ENCODE measurements at places on chromosomes 2 and 18.

DNA sequence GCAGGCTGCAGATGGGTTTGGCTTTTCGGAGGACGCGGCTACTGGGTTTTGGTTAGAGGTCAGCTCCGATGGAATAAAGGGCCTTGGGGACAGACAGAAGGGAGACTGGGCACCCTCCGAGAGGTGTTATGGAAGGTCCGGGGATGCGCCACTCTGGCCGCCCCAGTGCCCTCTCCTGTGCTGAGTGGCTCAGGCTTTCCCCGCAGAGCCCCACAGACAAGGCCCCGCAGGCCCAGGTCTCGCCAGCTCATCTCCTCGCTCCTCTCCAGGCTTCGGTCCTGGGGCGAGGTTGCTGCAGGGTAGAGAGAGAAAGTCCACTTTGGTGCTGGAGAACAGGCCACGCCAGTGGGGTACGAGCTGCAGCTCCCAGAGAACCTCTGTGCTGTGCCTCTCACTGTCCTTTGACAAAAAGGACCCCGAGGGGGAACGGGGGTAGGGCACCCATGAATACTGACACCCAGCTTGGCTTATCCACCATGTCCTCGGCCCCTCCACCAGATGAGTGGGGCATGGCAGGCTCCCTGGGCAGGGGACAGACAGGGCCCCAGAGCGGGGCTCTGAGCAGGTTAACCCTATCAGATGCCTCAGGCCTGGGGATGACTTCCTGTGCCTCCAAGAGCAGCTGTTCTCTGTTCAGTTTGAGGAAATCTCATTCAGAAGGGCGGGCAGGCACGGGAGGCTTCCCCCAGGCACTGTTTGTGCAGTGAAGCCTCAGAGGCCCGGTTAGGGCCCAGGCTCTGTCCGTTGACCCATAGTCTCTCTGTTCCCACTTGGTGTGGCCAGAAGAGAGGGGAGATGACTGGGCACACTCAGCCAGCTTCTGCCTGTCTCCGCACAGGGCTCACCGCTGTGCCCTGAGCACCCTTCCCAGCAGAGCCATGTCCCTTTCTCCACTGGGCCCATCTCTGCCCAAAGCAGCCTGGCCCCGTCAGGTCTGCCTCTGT lies 15.7 kb upstream of the CNNM3 start:
- no peak for DNase-seq

GRCh38 chr18:43115076-43115921 lies at the start of gene RIT2:
RIT2 (minus strand) TSS chr18:43115685.
- DNase-seq = no peak

GRCh38 chr2:3463186-3463835 lies 56.0 kb downstream of the ADI1 start:
- no peak for DNase-seq

DNA sequence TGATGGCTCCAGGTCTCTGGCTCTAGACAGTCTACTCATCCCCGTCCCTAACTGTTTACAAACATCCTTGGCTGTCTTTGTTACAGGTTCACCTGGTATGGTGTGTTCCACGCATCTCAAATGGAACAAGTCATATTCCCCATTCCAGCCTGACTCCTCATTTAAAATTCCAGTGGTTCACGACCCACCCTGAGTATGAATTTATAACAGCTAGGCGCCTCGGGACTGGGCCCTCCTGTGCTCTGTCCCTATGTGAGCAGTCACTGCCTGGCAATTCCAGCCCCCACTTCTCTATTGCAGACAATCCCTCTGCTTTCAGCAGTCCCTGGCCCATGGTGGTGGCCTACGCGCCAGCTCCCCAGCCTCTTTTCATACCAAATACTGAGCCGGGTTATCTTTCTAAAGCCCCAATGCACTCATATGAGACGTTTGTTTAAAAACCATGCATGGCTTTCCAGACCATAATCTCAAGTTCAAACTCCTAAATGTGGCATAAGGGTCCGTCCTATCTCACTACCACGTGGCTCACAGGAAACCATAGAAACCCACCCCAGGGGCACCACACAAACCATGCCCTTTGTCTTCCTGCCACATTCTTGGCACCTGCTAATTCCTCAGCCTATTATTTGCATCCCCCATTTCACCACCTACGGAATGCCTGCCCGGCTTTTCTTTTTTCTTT lies 1.6 kb downstream of the SERPINB8 start:
- DNase-seq = no peak

DNA sequence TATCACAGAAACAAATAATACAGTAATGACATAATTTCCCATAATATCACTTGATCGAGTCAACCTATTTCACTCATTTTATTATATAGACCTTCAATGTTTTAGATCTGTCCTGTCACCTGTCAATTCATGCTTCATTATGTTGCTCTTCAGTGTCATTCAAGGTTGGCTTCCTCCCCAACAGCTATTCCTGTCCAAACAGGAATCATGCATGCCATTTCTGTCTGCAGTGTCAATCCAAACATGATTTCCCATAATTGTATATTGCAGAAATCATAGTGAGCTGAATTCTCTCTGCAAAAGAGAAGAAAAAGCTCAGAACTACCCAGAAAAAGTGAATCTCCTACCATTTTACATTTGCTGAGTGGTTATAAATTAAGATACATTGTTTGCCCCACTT lies 628.6 kb downstream of the NR4A2 start:
- no peak for DNase-seq

GRCh38 chr2:201779901-201780673 lies 646 bp downstream of the ALS2 start:
- no peak for DNase-seq

GRCh38 chr18:63317982-63318888 lies 1.3 kb downstream of the BCL2 start:
- DNase-seq = peak; percentile 74

DNA sequence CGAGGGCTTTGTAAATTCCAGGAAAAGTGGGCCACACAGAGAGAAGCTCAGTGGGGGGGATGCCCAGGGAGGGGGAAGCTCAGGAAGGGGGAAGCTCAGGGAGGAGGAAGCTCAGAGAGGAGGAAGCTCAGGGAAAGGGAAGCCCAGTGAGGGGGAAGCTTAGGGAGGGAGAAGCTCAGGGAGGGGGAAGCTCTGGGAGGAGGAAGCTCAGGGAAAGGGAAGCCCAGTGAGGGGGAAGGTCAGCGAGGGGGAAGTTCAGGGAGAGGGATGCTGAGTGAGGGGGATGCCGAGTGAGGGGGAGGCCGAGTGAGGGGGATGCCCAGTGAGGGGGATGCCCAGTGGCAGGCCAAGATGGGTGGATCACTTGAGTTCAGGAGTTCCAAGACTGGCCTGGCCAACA lies 821 bp upstream of the CHRNG start:
- no peak for DNase-seq

DNA sequence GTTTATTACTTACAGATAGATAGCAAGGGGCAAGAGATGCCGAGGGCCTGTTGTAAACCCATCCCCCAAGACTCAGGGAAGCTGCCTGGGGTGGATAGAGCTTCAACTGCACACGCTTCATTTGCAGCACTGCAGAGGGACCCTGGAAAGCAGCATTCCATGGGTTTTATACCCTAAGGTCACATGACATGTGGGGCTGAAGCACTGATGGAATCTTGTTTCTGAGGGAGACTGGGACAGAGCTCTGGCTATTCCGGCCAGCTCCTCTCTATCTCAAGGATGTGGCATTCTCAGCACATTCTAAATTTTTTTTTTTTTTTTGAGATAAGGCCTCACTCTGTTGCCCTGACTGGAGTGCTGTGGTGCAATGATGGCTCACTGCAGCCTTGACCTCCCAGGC lies 300.1 kb downstream of the MYCN start:
- DNase-seq = no peak

GRCh38 chr2:144162652-144163051 lies 357.3 kb downstream of the ZEB2 start:
- no peak for DNase-seq

- no peak for DNase-seq
Measured at GRCh38 chr2:160628811-160629210, 135.2 kb upstream of the RBMS1 start.

DNA sequence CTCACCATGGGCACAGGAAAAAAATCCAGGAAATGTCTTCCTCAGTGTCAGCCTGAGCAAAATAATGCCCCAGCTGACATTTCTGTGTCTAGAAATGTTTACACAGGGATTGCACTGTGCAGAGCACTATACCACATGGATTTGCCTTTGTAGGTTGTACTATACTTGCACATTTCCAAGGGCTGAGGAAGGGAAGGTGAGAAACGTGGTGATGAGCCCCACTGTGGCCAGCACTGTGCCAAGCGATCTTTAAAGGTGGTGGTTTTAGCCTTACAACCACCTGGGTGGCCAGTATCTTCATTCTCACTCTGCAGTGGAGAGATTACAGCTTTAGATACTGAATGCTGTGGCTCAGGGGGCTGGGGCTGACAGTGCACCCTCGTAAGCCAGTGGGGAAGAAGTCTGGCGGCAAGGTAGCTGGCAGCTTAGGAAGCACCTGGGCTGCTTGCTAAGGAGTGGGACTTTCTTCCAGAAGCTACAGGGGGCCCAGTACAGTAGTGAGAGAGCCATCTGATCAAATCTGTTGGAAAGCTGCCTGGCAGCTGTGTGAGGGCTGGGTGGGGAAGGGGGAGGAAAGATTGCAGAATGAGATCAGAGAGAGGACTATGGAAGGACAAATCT lies 81.4 kb upstream of the MSH2 start:
- DNase-seq = no peak

DNA sequence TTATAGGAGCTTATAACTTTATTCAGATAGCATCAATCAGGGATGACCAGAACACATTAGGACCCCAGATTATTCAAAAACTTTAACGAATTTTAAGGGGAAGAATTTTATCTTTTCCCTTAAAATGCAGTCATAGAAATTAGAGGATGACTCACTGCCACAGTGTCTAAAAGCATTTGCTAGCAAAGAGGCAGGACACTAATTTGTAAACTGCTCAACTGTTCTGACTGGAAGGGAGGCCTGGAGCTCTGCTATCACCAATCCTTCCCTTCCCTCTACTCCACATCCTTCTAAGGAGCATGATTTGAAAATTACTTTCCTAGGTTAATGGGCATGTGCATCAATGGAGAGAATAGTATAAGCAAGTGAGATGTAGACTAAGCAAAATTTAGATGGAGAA lies 40.5 kb downstream of the PREPL start:
- DNase-seq = no peak

- no peak for DNase-seq
Measured at GRCh38 chr2:237452861-237453260, 34.2 kb upstream of the MLPH start.

DNA sequence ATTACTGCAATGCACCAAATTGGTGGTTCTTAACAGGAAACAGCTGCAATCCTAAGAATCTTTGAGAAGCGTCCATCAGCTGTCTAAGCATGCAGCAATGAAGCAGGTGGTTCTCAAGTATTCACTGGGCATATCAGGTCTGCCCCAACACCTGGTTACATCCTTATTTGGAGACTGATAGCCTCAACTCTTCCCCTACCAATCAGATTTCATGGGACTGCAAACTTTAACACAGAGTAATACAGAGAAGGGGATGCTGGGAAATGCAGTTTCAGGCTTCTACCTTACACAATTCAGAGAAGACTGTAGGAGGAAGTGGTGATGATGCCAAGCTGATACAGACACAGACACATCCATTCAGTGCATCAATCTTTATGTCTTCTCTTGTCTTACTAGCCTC lies 240.5 kb downstream of the BCL2 start:
- DNase-seq = no peak

- DNase-seq = peak; percentile 0
Measured at GRCh38 chr2:240960309-240960970, 38.0 kb upstream of the SNED1 start.
